GM13976 (cell line): ENCODE measurements at places on chromosomes 1 and 21.
A peak's percentile ranks its signal among the peaks of the same experiment; 100 is the strongest.

GRCh38 chr1:56073206-56073605 lies 506.2 kb downstream of the PLPP3 start:
- DNase-seq, result no peak

GRCh38 chr1:225848030-225848955 lies 33.9 kb downstream of the TMEM63A start:
- DNase-seq, result peak; percentile 67

DNA sequence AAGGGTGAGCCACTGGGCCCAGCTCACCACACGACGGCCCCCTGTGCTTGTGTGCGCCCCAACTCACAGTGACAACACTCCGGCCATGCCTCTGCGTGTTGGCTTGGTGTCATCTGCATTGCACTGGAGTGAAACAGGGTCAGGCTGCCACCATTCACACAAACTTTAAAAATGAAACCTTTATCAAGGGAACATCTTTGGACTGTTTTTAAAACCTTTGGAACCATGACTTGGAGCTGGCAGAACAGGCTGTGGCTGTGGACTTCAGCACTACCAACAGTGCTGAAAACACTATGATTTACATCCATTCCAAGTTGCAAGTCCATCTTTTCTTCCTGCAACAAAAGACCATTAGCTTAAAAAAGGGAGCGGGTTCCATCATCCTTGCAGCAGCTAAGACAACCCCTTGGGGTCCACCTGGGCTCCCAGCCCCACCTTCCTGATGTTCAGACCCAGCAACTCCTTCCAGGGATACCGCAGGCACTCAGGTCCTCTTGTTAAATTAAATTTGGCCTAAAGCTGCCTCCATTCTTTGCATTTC lies 25.6 kb downstream of the POFUT2 start:
- no peak for DNase-seq

GRCh38 chr21:36792505-36792967 lies 93.6 kb downstream of the SIM2 start:
- no peak for DNase-seq

DNA sequence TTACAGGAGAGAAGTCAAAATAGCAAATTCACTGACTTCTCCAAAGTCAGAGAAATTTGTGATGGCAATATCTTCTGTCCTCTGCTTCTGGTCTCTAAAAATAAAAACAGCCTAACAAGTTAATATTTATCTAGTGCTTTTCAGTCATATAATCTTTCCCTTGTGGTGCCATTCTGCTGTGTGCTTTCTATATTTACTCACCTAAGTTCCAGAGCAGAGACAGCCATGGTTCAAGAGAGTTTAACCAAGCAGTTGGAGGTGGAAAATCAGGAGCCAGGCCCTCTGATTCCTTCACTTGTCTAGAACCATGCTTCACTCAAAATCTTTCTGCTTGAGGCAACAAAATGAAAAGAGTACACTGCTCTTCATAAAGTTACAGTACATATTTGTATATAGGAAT lies 39.3 kb downstream of the BRINP2 start:
- DNase-seq, result no peak

- peak; percentile 11 for DNase-seq
These were observed 52.2 kb downstream of the YARS1 start for GRCh38 chr1:32764826-32765569.

- peak; percentile 45 for DNase-seq
These were observed 26.9 kb upstream of the LBR start for GRCh38 chr1:225454733-225455132.

DNA sequence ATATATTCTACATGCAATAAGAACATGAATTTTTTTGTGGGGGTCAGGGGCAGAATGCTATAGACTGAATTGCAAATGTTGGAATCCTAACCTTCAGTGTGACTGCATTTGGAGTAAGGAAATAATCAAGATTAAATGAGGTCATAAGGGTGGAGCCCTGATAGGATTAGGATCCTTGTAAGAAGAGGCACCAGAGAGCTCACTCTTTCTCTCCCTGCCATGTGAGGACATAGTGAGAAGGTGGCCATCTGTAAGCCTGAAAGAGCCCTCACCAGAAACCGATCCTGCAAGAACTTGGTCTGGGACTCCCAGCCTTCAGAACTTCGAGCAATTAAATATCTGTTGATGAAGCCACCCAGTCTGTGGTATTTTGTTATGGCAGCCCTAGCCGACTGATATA lies 70.3 kb upstream of the SOX13 start:
- DNase-seq, result no peak

GRCh38 chr1:58597076-58597475 lies 20.0 kb upstream of the TACSTD2 start:
- no peak for DNase-seq

- peak; percentile 18 for DNase-seq
These were observed 107.3 kb downstream of the UCHL5 start for GRCh38 chr1:192951691-192952460.

GRCh38 chr1:75171876-75172275 lies 37.7 kb downstream of the LHX8 start:
- no peak for DNase-seq

GRCh38 chr1:222772996-222773379 lies 36.0 kb downstream of the FAM177B start:
- no peak for DNase-seq

DNA sequence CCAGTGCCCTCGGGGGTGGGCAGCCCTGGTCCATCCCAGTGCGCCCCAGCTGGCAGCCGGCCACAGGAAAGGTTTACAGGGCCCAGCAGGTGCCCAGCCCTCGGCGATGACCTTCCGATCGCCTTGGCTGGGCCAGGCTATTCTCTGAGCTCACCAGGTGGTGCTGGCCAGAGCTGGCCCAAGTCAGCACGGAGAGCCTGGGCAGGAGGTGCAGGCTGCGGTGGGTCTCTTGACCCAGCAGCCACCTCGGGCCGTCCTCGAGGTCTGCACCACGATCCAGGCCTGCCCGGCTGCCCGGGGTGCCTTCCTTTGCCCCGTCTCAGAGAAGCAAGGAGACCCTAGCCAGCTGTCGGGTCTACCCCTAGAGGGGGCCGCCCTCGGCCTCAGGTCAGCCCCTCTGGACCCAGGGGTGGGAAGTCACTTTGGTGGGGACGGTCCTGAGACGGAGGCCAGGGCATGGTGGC lies 370 bp downstream of the PERM1 start:
- no peak for DNase-seq

DNA sequence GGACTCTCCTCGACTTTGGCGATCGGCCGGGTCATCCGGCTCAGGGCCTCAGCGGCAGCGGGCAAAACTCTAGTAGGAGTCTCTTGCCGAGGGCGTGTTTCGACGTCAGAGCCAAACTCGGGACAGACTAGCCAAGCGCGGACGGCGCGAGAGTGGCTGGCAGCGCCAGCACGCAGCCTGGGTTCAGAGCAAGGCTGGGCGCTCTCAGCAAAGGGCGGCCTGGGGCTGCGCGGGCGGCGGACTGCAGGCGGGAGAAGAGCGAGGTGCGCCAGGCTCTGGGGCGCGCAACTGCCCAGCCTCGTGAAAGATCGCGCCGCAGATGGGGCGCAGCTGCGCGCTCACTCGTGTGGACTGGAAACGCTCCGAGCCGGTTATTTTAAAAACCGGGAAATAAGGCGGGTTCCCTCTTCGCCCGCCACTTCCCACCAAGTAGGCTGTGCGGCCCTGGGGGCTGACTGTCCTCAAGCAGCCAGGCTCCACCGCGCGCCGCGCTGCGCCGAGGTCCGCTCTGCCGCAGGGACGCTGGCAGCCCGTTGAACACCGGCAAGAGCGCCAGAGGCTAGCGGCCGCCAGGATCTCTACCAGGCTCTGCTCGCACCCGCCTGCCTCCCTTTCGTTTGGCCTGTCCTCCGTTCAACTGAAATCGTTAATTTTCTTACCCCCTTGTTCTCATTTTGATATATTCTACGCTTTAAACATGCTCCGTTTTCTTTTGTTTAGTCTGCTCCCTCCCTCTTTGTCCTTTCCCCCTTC lies 2.4 kb downstream of the ALX3 start:
- no peak for DNase-seq

- DNase-seq, result no peak
These were observed 51.6 kb downstream of the FAM163A start for GRCh38 chr1:179794669-179795068.

DNA sequence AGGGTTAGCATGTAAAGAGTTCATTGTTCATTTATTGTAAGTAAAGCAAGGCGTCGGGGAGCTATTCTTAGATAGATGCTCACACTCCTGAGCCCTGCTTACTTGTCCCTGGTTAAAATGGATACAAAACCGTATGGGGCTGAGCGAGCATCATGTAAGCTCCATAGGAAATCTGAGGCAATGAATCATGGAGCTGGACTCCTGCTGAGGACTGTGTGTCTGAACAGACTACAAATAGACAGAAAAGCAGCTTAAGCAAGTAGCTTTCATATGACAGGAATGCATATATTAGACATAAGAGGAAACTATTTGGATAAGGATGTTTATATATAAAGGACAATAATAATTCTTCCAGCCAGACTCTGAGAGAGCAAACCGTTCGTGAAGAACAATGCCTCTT lies 604.9 kb upstream of the PTBP2 start:
- no peak for DNase-seq

GRCh38 chr1:169461390-169462000 lies 24.2 kb downstream of the SLC19A2 start:
- no peak for DNase-seq

- DNase-seq, result no peak
These were observed 109.6 kb downstream of the VPS13D start for GRCh38 chr1:12339396-12339795.

DNA sequence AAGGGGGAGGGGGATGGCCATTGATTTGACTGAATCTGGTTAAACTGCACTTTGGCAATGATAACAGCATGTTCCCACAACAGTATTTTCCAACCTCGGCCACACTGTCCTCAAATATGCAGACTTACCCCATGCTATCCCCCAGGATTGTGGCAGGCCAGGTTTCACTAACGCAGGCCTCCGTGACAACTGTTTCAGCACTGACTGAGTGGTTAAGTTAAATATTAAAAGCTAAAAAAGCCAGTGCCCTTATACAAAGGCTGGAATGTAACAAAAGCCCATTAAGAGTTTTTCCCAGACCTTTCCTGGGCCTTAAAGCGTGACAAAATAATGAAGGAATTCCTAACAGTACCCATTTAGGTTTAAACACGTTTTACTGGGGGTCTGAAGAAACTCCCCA lies 202.9 kb downstream of the USP25 start:
- DNase-seq, result no peak

DNA sequence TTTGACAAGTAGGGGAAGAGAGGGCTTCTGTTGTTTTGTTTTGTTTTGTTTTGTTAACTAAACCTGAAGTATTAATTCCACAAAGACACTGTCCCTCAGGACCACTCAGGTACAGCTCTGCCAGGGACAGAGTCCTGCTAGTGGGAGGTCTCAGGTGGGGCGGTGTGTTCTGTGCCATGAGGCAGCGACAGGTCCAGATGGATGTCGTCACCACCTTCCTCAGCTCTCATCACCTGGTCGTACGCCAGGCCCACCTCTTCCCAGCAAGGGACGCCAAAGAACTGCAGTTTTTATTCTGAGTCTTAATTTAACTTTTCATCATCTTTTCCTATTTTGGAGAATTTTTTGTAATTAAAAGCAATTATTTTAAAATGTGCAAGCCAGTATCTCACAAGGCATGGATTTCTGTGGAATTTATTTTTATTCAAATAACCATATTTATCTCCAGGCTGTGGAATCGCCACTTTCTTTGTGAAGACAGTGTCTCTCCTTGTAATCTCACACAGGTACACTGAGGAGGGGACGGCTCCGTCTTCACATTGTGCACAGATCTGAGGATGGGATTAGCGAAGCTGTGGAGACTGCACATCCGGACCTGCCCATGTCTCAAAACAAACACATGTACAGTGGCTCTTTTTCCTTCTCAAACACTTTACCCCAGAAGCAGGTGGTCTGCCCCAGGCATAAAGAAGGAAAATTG lies 62.5 kb downstream of the POFUT2 start:
- no peak for DNase-seq

- no peak for DNase-seq
These were observed 99.2 kb upstream of the BTG3 start for GRCh38 chr21:17711896-17712295.

DNA sequence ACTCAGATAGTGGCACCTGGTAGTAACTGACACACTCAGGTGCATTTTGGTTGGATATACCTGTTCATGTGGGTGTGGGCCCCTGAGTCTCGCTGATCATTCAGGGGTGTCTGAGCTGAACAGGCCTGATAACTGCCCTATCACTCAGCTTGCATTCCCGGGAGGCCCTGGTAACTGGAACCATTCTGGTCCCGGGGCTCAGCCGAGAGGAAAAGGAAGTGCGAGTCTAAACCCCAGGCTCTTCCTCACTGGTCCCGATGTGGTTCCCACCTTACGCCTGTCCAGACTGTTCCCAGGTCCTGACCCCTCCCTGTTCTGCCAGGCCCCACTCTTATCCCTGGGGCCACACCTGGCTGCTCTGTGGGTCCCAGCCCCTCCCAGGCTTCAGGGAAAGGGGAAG lies 11.7 kb upstream of the CDK18 start:
- DNase-seq, result no peak

DNA sequence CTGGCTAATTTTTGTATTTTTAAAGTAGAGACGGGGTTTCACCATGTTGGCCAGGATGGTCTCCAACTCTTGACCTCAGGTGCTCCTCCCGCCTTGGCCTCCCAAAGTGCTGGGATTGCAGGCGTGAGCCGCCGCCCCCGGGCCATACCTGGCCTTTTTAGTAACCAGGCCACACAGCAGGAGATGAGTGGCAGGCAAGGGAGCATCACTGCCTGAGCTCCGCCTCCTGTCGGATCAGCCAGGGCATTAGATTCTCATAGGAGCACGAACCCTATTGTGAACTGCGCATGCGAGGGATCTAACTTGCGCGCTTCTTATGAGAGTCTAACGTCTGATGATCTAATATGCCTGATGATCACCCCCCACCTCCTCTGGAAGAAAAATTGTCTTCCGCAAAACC lies 308.7 kb upstream of the PRMT6 start:
- DNase-seq, result no peak

GRCh38 chr21:29056005-29056404 lies 17.4 kb downstream of the CCT8 start:
- no peak for DNase-seq
